A172 (cell line): ENCODE measurements at places on chromosomes 5 and 9. TPM values are rescaled to one million over a fixed set of nuclear protein-coding genes. Genes with fewer than 3 reads are reported as not detected.

NTNG2 gene
- total RNA-seq: 3.8 and 5.7 TPM in 2 replicates

GRCh38 chr9:126704157-126704891 lies 90.6 kb downstream of the LMX1B start:
- DNase-seq: peak; percentile 79

DNA sequence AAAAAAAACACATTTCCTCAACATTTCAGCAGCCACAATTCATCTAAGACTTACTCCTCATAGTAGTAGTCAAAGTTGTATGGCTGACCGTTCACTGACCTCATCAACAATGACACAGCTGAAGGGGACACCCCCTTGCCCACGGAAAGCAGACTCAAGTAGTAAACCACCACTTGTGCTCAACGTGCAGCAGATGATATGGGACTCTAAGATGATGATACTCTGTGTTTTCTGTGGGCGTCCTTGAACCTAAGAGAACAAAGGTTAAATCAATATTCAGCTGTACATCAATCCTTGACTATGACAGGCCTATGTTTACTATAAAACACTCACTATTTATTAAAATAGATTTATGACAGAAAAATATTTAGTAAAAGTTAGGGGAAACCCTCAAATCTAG lies 71.6 kb downstream of the SETX start:
- DNase-seq: no peak

DNA sequence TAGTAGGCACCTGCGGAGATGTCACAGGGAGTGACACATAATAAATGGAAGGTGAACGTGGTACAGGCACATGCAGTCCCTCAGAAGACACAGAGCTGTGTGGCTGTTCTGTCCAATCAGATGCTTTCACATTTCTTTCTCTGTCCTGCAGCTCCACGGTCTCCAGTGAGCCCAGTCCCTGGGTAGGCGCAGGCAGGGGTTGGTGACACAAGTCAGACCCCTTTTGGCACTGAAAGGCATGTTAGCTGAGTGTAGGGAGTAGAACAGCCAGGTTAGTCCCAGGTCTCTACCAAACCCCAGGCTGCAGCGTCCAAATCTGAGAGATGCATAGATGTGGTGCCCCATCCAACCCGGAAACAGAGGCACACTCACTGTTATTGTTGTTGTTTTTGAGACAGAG lies 2.8 kb downstream of the SLC31A2 start:
- no peak for DNase-seq

- no peak for DNase-seq
Observed at GRCh38 chr9:114844766-114845165, 38.9 kb upstream of the TNFSF15 start.

DNA sequence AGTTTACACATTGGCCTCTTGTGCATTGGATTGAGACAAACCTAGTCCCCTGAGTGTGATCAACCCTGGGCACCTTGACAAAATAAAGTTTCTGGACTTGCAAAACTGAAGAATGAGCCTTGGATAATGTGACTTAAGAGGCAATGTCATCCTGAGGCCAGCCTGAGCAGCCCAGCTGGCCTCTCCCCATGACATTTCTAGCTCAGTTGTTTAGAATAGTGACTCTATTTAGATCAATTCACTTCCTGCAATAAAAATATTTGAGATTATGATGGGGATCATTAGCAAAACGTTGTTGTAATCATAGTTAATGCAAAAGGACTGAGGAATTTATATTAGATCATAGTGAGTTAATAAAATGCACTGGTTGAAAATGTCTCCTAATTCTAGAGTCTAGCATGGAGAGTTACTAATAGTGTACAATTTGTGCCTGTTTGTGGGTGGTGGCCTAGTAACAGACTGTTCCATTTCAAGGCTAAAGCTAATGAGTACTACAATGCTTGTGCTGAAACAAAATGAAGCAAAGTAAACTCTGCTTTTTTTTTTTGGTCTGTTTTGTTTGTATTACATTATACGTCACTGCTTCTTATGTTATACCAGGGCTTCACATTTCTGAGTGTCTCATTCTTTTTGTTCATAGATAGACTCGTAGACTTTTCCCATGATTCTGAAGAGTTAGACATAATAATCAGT lies 10.9 kb upstream of the RHOBTB3 start:
- no peak for DNase-seq

- DNase-seq: no peak
Observed at GRCh38 chr5:96048763-96049162, 87.1 kb upstream of the ELL2 start.

GRCh38 chr5:157558041-157558595 lies 17.5 kb downstream of the ADAM19 start:
- DNase-seq: peak; percentile 54

- no peak for DNase-seq
Observed at GRCh38 chr9:655875-656274, 185.6 kb upstream of the DMRT1 start.

- DNase-seq: no peak
Observed at GRCh38 chr9:76269789-76270188, 124.4 kb downstream of the RFK start.

TMEM252 gene
- total RNA-seq: not detected in 2 replicates

MELK gene
- 83.1 and 91.5 TPM in 2 replicates for total RNA-seq

- DNase-seq: no peak
Observed at GRCh38 chr9:136648751-136649150, 14.0 kb upstream of the EGFL7 start.

ENTREP1 gene
- total RNA-seq: 0.78 and 1.7 TPM in 2 replicates

NXNL2 gene
- total RNA-seq: 0.43 and 1.2 TPM in 2 replicates

- no peak for DNase-seq
Observed at GRCh38 chr5:73642344-73642743, 16.3 kb downstream of the ARHGEF28 start.

GRCh38 chr5:173497685-173498084 lies 118.8 kb downstream of the BOD1 start:
- no peak for DNase-seq

DNA sequence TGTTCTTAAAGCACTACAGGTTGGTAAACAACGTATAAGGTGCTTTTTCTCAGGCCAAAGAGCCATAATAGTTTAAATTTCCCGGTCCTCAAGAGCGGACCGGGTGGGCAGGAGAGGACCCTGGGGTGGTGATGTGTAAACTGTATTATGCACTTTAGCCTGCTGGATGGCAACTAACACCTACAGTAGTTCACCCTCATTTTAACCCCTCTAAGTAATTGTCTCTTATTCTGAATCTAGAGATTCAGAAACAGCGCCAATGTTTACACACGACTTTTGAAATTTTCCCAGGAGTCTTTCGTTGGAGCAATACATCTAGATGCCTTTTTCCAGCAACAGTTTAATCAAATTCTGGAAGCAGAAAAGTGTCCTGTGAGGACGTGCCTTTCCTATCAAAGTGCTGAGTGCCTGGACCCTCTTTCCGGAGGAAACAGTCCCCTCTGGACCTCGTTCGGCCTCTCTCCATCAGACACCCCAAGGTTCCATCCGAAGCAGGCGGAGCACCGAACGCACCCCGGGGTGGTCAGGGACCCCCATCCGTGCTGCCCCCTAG lies 676 bp upstream of the OCLN start:
- no peak for DNase-seq

NUTM2G gene
- total RNA-seq: not detected in 2 replicates

DNA sequence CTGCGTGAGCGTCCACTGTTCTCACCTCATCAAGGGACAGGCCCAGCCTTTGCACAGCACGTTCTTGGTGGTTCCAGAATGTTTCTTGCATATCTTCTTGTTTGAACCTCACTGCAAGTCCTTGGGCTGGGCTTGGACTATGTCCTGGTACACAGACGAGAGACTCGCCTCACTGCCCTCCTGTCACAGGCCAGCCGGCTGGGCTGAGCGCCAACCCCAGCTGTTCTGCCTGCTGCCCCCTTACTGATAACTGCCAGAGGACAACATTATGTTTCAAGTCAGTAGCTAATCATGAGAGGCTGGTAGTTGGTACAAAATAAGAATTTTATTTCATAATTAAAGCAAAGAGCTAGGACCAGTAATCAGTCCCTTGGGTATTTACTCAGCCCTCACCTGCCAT lies 52.8 kb upstream of the LRRTM2 start:
- DNase-seq: no peak

GFI1B gene
- 0.19 and 0.47 TPM in 2 replicates for total RNA-seq

GRCh38 chr5:59178482-59178881 lies 595.6 kb downstream of the RAB3C start:
- DNase-seq: no peak

CDKN2B gene
- not detected in 2 replicates for total RNA-seq

GRCh38 chr9:75713335-75713734 lies 177.1 kb upstream of the PCSK5 start:
- no peak for DNase-seq

TMC1 gene
- not detected in 2 replicates for total RNA-seq

OR1J2 gene
- not detected in 2 replicates for total RNA-seq

GRCh38 chr9:18623221-18624079 lies 149.5 kb downstream of the ADAMTSL1 start:
- no peak for DNase-seq

DNA sequence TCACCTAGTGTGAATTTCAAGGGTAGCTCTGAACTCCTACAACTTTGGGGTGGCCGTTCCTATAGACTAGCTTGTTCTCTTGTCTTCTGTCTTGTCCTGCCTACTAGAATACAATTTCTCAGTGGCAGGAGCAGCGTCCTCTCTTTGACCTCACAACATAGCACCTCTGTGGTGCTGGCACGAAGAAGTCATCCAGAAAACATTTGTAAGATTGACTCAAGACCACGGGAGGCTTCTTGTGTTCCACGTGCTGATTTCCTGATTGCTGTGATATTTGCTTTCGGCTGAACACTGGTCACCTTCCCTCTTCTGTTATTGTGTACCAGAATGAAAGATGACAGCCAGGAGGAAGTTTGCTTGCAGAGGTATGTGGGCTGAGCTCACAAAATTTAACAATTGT lies 27.0 kb downstream of the SLC1A1 start:
- no peak for DNase-seq

DNA sequence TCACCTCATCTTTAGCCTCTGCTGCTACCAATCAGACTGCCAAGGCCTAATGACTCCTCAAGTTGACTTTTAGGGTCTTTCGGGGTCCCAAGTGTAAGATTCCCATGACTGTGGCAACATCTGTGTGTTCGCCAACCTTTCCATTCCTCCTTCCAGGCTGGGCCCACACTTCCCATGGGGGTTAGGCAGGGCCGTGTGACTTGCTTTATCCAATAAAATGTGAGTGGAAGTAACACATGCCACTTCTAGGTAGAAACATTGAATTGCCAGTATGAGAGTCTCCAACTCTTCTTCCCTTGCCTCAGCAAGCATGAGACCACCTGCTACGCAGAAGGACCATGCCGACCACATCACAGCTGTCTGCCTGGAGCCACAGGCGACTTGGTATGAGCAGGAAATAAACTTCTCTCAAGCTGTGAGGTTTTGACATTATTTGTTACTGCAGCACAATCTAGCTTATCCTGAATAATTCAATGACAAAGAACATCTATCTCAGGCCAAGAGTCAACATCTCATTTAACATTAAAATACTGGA lies 190.4 kb upstream of the IER5L start:
- DNase-seq: no peak

RELL2 gene
- total RNA-seq: 6.9 and 10.4 TPM in 2 replicates

DNA sequence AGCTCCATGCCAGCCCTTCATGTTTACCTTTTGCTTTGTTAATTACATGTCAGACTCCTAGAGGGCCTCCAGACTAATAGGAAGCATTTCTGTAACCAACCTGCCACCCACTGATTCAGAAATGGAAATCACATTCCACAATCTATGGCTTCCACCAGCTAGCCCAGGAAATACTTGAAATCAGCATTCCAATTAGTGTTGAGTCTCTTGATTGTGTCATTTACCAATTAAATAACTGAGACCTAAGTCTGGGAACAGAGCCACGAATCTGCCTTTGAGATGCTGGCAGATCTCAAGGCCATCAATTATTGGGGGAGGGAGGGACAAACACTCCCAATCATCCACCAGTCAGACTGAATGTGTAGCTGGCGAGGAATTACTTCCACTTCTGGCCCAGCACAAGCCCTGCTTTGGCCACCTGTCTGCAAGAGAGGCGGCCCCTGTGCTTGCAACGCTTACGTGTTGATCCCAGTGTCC lies 27.4 kb upstream of the SAP30L start:
- DNase-seq: no peak

DNA sequence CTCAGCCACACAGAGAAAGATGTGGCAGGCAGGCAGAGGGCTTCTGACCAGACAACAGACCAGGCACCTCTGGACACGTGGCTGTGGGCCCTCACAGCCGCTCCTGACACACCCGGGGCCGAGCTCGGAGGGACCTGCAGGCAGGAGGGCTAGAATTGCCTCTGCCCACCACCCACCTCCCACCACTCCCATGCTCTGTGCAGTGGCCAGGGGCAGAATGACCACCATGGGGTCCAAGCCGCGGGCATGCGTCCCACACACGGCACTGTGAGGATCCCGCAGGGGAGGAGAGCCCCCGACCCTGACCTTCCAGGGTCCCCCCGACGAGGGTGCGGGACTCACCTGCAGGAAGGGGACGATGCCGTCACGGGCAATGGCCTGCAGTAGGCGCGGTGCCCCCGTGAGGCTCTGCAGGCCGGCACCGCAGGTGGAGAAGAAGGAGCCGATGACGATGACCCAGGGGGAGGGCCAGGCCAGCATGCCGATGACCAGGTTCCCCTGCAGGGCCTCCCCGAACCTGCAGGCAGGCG lies 34.3 kb downstream of the SLC12A7 start:
- DNase-seq: no peak

DNA sequence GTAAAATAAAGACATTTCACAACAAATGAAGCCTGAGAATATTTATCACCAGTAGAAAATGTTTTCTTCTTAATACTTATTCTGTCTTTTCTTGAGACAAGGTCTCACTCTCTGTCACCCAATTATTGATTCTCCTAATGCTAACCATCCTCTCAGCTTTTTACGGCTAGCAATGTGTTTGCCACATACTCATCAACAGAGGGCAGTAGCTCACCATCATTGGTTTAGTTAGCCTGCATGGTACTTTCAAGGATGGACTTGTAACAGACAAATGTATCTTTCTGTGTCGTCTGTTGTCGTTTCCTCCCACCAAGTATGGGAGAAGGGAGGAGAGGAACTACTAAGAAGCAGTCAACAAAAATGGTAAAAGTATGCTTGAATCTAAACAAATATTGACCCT lies 5.9 kb upstream of the ACO1 start:
- peak; percentile 54 for DNase-seq

SETD9 gene
- 16.4 and 34.4 TPM in 2 replicates for total RNA-seq

- no peak for DNase-seq
Observed at GRCh38 chr5:95673081-95673480, 9.7 kb downstream of the SPATA9 start.

RETREG1 gene
- 20.7 and 25.4 TPM in 2 replicates for total RNA-seq

DNA sequence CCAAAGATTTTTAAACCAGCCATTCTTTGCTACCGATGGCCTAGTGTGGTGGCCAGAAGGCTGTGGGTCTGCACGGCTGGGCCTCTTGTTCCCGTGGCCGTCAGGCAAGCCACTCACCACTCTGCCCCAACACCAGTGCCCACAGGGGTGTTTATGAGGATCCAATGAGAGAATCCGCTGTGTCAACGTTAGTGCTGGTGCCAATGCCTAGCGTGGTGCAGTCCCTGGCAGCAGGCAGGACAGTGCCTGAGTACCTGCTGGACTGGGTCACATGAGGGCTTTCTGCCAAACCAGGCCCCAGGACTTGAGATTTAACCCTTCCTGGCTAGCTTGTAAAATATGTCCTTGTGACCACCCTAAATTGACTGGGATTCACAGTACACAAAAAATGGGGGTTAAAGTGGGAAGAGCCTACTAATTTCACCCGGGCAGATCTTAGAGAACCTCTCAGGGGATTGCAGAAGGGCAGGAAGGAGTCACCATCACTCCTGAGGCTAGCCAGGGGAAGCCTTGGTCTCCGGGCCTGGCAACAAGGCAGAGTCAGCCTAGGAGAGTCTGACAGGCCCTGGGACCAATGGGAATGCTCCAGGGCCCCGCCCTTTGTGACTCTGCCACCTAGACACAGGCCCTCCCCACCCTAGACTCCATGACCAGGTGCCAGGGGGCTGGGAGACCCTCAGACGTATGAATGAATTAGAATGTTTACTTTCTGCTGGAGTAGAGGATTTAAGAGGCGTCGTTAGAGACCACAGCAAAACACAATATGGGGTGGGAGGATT lies 63.2 kb upstream of the FSTL4 start:
- DNase-seq: no peak
